Right kidney (tissue), 9 donors: ENCODE measurements at places on chromosomes 3 and 15.

GRCh38 chr3:10761583-10761982, 54.4 kb upstream of the SLC6A11 start:
- no peak for DNase-seq

DNA sequence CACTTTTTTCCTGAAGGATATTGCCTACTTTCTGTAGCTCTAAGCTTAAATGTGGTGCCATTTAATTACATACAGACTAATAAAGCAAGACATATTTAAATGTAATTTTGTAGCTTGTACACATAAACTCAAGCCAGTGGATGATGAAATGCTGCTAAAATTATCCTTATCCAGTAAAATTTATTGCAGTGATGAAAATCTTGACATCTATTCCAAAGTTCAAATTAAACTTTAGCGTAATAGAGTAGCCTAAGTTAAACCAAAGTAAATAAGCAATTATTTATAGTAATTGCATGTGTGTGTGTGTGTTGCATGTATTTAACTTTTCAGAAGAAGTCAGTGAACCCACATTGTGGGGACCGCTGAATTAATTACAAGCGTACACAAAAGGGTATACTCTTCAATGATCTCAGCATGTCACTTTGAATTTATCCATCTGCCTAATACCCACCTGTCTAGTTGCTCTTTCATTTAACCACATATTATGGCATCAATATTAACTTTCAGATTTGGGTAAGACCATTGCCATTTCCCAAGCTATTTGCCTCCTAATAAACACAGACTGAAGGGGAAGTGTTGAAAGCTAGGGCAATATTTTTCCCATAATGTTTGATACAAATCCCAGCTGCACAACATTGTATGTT, 85.0 kb downstream of the MECOM start:
- no peak for DNase-seq

GRCh38 chr3:111598552-111598951, 3.4 kb upstream of the ZBED2 start:
- DNase-seq, result no peak

DNA sequence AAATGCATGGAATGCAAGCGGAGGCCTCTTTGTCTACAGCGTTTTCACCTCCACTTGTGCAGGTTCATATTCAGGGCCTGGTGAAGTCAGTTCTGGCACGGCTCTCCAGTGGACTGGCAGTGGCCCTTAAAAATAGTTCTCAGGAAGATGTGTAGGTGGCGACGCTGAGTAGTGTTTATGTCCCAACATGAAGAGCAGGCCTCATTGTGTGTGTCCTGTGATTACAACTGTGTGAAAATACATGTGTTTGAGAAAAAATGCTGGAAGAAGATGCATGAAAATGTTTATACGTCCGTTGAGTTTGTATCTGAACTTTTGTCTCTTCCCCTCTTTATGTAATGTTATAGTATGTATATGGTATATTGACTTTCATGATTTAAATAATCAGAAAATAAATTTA, 7.2 kb downstream of the LIPC start:
- DNase-seq, result no peak

GRCh38 chr3:149555927-149556326, 81.4 kb downstream of the TM4SF4 start:
- no peak for DNase-seq

- no peak for DNase-seq
These were observed 23.0 kb downstream of the RBM5 start for GRCh38 chr3:50111757-50112156.

- DNase-seq, result no peak
These were observed 56.6 kb upstream of the ARHGEF3 start for GRCh38 chr3:56858331-56858730.

- no peak for DNase-seq
These were observed 4.1 kb downstream of the GALNT15 start for GRCh38 chr3:16178628-16178988.

DNA sequence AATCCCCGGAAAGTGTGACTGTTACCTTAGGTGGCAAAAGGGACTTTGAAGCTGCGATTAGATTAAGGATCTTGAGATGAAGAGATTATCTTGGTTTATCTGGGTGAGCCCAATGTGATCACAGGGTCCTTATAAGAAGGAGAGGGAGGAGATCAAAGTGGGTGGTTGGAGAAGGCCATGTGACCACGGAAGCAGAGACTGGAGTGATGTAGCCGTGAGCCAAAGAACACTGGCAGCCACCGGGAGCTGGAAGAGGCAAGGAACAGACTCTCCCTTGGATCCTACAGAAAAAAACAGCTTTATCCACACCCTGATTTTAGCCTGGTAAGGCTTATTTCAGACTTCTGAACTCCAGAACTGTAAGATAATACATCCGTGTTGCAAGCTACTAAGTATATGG, 29.9 kb downstream of the CRABP1 start:
- DNase-seq, result no peak

- no peak for DNase-seq
These were observed 185.2 kb downstream of the KLHL25 start for GRCh38 chr15:85609492-85609891.

- no peak for DNase-seq
These were observed 14.6 kb downstream of the HDAC11 start for GRCh38 chr3:13494463-13495350.

GRCh38 chr15:78350058-78350457, 9.9 kb downstream of the CRABP1 start:
- no peak for DNase-seq
